ENCODE measurements at places on chromosomes 2 and 18. TPM values are rescaled to one million over a fixed set of nuclear protein-coding genes. Genes with fewer than 3 reads are reported as not detected.
A peak's percentile ranks its signal among the peaks of the same experiment; 100 is the strongest.

DNA sequence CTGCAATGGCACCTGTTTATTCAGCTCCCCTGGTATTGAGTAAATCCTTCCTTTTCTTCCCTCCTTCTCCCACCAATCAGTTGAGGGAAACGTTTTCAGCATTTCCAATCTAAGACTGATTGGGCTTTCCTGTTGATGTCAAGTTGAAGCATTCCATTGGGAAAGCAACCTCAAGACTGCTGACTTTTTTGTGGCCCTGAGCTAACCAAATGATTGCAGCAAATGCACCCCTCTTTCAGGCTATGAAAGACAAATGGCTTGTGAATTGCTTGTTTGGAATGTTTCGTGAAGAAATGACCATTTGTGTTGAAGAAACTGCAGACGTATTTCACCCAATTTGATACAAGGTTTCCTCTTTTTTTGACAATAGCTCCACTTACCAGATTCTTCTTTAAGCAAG, 303.5 kb downstream of the EPHA4 start:
- DNase-seq = no peak

The HAAO gene
- total RNA-seq = 5.9 TPM

DNA sequence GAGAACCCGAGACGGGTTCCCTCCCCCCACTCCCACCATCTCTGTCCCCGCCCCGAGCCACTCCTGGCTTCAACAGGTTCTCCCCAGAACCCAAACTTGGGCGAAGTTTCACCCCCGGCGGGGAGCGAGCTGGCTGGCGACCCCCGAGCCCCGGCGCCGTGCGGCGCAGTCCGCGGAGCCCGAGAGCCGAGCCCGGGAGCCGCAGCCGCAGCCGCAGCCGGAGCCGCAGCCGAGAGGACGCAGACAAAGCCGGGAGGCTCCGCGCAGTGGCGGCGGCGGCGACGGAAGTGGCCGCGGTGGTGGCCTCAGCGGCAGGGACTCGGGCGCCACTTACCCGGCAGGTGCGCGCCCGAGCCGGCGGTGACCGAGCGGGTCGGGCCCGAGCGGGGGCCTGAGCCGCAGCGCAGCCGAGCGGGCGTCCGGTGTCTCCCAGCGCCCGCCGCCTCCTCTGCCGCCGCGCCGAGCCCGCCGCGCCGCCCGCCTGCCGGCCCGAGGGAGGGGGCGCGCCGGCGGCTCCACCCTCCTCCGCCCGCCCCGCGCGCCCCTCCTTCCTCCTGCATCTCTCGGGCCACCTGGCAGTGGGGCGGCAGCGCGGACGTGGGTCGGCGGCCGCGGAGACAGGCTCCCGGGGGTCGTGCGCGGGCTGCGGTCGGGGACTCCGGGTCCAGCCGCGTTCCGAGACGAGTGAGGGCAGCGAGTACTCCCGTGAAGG, at the start of gene ECEL1:
ECEL1 (minus strand) TSS at position 450 of the 712 bp plus-strand sequence. CDS start 1,181 bp downstream, outside the sequence.
- no peak for DNase-seq

The DSC3 gene
- 0.14 TPM for total RNA-seq

DNA sequence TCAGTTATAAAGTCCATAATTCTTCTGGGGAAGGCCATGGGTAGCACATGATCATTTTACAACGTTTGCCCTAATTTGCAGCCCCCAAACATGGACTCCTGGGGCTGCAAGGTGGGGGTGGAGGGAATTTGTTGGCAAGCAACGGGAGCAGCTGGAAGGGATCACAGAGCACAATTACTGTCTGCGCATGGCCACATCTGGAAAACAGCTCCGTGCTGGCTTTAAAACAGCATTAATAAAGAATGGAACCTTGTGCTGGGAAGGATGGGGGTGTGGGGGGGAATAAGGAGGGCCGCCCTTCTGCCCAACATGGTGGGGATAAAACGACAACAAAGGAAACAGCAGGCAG, 60.9 kb upstream of the SLC14A2 start:
- DNase-seq = peak; percentile 74

DNA sequence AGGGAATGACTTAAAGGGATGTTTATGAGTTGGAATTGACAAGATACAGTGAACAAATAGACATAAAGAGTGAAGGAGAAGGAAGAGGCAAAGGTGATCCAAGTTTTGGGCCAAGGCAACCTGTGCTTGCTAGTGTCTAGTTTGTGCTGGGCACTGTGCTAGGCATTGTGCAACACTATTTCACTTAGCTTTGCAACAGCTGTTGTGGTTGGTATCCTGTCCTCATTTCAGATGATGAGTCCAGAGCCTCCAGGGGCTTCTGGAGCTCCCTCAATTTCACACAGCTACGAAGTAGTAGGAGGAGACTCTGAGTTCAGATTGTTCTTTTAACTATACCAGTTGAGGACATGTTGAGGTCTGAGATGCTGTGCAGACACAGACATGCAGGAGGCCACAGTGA, 18.1 kb upstream of the LOXHD1 start:
- DNase-seq = no peak

GRCh38 chr2:75790121-75790813, 79.6 kb upstream of the GCFC2 start:
- DNase-seq = no peak

Data from right cardiac atrium (tissue), 5 donors.